Uterine smooth muscle cell (primary cell): ENCODE measurements at places on chromosomes 16 and 17. TPM values are rescaled to one million over a fixed set of nuclear protein-coding genes. Genes with fewer than 3 reads are reported as not detected.

The CDR2L gene
- 11.7 and 14.8 TPM in 2 replicates for total RNA-seq

The CCDC92B gene
- not detected in 2 replicates for total RNA-seq

The VASN gene
- total RNA-seq, result 94.3 and 150 TPM in 2 replicates

The FBXL19 gene
- 20.0 and 28.0 TPM in 2 replicates for total RNA-seq

The KRT20 gene
- 0.22 TPM in 1 of 2 replicates, not detected in the other for total RNA-seq

The TNFRSF13B gene
- not detected in 2 replicates for total RNA-seq

The TBX4 gene
- total RNA-seq, result under 0.01 TPM in 1 of 2 replicates, not detected in the other

The TBC1D3C gene
- not detected in 2 replicates for total RNA-seq
